Dermis blood vessel endothelial cell (primary cell): ENCODE measurements at places on chromosomes 12 and 14.

GRCh38 chr12:66129934-66130266 lies 650 bp downstream of the LLPH start:
- DNase-seq: peak; percentile 47

DNA sequence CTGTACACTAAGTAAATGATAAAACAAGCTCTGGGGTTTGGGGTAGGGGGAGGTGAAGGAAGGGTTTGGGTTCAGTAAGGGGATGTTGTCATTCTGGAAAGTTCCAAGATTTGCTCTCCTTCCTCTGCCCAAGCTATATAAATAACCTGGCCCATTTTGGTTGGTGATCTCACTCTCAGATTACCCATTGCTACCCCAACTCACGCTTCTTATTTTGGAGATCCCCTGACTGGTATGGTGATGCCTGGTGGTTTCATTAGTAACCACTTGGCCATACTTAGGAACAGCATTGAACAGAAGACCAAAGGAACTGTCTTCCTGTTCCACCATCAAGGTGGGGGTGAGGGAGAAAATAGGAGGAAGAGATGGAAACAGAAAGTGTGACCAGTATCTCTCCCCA lies 259.6 kb upstream of the TBX3 start:
- no peak for DNase-seq

DNA sequence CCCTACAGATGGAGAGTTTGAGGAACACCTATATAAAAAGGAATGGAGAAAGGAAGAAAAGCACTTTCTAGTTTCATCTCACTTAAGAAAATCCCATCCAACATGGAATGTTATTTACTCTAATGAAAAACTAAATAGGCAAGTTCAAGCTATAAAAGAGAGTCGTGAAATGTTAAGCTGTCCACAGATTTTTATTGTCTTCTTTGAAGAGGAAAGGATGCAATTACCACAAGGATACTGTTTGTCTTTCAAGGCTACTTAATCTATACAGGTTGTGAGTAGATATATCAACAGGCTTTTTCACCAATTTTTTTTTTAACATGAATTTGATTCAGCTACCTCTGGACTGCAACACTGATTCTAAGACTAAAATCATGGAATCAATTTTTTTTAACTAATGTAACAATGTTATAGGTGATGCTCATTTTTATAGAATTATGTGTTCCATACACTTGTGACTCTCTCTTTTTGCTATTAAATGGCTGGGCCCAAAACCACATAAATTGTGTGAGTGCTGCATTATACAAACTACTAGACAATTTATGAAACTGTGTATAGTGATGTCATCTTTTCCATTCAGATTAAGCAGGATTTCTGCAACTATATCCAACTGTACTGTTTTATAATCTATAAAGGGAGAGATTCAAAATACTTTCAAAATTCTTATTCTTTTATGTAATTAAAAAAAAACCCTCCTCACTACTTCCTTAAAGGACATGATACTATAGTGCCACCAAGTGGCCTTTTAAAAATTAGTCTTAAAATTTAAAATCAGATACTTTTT lies 26.8 kb upstream of the BMAL2 start:
- DNase-seq: peak; percentile 69

DNA sequence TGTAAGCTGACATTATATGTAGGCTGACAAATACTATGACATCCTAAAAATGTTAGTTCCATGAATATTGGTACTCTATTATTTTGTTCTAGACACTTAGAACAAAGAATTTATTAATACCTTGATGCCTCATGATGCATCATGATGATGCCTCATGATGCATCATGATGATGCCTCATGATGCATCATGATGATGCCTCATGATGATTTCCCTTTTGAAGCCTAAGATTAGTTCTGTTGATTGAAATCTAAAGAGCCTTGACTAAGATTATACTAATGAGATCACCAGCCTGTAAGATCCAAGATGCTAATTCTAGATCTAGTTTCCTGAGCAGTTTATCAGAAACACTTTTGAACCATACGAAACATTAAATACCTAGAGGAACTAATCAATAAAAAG lies 4.6 kb upstream of the CEP128 start:
- DNase-seq: no peak

- DNase-seq: peak; percentile 34
Measured at GRCh38 chr14:104075530-104076151, 9.9 kb upstream of the ASPG start.

DNA sequence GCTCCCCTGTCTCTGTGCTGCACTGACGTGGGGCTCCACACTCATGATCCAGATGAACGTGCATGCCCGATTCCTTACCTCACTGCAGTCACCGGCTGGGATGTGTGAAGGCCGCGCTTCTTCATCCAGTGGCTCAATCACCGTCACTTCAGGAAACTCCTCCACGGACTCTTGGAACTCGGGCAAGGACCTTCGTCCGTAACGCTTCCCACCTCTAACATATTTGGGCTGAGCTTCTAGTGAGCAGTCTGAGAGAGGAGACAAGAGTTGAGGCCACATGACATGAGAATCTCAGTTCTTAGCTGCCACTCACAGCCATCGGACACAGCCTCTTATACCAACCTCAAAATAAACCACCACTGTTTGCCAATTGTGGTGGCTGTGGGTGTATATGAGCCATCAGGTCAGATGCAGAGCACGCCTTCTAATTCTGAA lies 38.3 kb downstream of the NIN start:
- DNase-seq: no peak

DNA sequence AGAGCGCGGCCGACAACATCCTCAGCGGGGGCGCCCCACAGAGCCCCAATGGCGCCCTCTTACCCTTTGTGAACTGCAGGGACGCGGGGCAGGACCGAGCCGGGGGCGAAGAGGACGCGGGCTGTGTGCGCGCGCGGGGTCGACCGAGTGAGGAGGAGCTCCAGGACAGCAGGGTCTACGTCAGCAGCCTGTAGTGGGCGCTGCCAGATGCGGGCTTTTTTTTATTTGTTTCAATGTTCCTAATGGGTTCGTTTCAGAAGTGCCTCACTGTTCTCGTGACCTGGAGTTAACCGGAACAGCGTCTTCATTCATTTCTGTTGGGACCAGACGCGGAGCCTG lies 103.8 kb upstream of the FKBP4 start:
- DNase-seq: peak; percentile 15

- no peak for DNase-seq
Measured at GRCh38 chr12:92400006-92400405, 254.4 kb upstream of the BTG1 start.

GRCh38 chr12:1885599-1886245 lies 32.7 kb downstream of the CACNA2D4 start:
- no peak for DNase-seq

DNA sequence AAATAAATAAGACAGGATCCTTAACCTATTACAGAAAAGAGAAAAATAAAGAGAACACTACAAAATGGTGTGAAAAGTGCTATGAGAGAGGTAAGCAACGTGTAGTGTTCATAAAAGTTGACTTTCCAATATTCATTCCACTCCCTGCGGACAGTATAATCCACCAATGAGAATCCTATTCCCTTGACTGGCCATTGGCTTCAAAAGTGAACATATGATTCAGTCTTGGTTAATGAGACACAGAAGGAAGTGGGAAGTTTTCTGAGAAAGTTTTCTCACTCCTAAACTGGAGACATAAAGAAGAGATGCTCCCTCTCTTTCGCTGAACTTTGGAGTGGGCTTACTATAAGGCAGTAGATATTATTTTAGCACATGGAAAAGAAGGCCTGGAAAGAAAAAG lies 153.1 kb downstream of the PAWR start:
- DNase-seq: no peak

DNA sequence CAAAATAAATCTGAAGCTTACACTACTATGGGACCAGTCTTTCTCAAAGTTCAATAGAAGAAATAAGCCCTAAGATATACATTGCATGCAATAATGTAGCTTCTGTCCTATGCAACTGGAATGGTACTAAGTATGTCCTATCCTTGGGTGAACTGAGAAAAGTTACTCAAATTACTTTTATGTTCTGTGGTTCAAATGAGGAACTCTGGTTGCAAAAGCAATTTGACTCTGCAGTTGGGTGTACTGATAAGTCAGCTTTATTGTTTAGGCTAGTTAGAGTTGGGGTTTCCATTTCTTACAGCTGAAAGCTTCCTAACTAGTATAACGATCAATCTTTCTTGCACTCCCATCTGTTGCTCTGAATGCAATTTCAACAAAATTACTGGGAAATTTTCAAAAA lies 29.2 kb downstream of the GPR135 start:
- DNase-seq: no peak

GRCh38 chr12:70619471-70620152 lies 17.6 kb downstream of the PTPRB start:
- peak; percentile 28 for DNase-seq

DNA sequence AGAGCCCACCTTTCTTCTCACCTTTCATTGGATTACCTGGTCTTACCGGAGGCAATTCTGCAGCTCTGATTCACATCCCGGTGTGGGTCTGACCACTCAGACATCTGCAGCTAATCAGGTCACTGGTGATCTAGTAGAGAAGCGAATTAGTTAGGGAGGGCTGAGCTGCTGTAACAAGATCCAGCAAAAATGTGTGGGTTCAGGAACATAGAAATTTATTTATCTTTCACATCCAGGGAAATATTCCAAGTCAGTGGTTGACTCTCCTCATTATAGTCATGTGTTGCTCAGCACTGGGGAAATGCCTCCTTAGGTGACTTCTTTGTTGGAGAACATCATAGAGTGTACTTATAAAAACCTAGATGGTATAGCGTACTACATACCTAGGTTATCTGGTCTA lies 218.7 kb upstream of the PELI2 start:
- no peak for DNase-seq

GRCh38 chr12:68587448-68587873 lies 23.2 kb upstream of the RAP1B start:
- no peak for DNase-seq

- DNase-seq: no peak
Measured at GRCh38 chr12:108033090-108033489, 96.0 kb upstream of the WSCD2 start.

DNA sequence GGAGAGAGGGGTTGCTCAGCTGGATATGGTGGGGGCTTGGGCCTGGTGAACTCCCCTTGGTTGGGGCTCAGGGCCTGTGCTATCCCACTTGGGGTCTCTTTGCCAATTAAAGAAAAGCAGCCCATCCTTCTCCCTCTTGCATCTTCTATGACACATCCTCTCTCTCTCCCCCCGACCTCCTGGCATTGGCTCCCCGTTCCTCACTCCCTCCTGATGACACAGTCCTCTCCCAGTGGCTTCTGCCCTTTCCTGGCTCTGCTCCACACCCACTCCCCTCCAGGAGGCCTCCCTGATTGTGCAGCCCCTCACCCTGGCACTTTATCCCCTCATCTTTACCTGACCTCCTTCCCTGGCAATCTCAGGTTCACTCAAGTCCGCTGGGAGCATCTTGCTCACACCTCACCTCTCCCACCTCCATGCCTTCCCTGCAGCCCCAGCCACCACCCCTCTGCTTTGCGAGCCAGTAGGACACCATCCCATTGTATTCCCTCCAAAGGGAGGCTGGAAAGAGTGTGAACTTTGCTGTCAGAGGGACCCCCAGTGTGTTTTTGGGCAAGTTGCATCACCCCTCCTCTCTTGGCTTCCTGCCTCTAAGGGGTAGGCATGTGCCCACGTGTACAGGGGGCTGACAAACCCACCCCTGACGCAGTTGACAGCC lies 10.7 kb downstream of the KRT80 start:
- no peak for DNase-seq

GRCh38 chr12:42084522-42084921 lies 60.2 kb downstream of the GXYLT1 start:
- DNase-seq: no peak

GRCh38 chr14:92686900-92687427 lies 61.5 kb downstream of the LGMN start:
- DNase-seq: peak; percentile 80

GRCh38 chr14:88188745-88189416 lies 134.2 kb downstream of the KCNK10 start:
- DNase-seq: no peak

GRCh38 chr12:29782871-29783772 lies 620 bp downstream of the TMTC1 start:
- peak; percentile 41 for DNase-seq

DNA sequence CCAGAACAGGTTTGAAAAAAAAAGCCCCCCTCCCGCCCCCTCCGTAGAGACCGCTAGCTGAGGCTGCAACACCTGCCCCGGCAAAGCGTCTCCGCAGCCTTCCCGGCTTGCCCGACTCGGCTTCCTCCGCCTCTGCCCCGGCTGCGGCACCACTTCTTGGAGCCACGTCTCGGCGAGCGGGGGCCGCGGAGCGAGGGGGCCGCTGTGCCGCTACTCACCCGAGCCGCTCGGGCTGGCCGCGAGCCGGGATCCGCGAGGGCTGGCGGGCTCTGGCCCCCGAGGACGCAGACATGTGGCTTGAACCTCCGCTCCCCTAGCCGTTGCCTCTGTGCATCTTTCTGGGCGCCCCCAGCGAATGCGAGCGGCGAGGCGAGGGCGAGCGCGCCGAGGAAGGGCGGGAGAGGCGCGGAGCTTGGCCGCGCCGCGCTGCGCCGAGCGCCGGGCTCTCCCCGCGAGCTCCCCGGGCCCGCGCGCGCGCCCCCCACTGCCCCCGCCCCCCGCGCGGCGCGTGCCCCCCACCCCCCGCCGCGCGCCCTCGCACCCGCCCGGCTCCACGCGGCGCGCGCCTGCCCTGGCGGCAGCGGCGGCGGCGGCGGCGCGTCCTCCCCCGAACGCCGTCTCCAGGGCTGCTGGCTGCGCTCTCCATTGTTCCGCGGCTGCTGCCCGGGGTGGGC lies 249.5 kb downstream of the APAF1 start:
- DNase-seq: peak; percentile 12

DNA sequence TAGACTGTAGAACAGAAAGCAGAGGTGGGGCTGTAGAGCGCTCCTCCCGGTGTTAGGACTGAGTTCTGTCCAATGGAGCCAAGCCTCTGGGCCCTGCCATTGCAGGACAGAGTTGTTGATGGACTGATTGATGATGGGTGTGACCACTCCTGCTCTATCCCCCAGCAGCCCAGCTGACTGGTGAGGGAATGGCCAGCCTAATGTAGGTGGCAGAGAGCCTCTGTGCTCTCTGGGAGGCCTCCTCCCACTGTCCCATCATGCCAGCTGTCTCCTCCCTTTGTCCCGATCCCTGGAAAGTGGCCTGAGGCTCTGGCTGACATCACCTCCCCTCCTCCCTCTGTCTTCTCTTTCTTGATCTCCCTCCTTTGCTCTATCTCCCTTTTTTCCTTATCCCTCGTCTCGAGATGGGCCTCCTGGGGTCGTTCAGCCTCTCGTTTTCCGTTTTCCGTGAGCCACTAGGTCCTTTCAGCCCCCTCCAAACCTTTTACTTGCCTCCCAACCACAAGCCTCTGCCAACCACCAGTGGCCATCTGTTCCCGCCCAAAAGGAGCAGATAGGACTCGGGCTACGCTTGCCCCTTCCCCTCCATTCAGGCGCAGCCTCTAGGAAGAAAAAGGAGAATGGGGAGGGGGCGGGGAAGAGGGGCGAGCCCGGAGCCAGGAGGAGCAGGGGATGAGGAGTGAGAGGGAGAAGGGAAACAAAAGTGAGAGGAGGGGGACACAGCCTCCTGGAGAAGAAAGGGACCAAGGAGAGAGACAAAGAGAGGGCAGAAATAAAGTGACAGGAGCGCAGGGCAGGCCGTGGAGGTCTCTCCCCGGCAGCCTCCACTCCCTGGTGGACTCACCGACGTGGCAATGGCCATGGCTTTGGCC lies 572 bp downstream of the EFS start:
- no peak for DNase-seq
